Progenitor cell of endocrine pancreas (in vitro differentiated cells): ENCODE measurements at places on chromosomes 5 and 9. TPM values are rescaled to one million over a fixed set of nuclear protein-coding genes. Genes with fewer than 3 reads are reported as not detected.
A peak's percentile ranks its signal among the peaks of the same experiment; 100 is the strongest.

ADRA1B gene
- total RNA-seq, result 0.57 and 0.71 TPM in 2 replicates

LTC4S gene
- total RNA-seq, result 5.5 and 6.9 TPM in 2 replicates

CATSPER3 gene
- total RNA-seq, result 1.3 and 1.4 TPM in 2 replicates

CER1 gene
- 0.73 TPM in 1 of 2 replicates, not detected in the other for total RNA-seq

MLANA gene
- not detected in 2 replicates for total RNA-seq

ZNF883 gene
- 14.1 and 16.5 TPM in 2 replicates for total RNA-seq

HMGCS1 gene
- total RNA-seq, result 170 and 196 TPM in 2 replicates

ARSI gene
- 0.24 TPM in 1 of 2 replicates, not detected in the other for total RNA-seq

EFNA5 gene
- 12.0 and 16.7 TPM in 2 replicates for total RNA-seq

SLC34A3 gene
- 0.26 and 0.27 TPM in 2 replicates for total RNA-seq

DNA sequence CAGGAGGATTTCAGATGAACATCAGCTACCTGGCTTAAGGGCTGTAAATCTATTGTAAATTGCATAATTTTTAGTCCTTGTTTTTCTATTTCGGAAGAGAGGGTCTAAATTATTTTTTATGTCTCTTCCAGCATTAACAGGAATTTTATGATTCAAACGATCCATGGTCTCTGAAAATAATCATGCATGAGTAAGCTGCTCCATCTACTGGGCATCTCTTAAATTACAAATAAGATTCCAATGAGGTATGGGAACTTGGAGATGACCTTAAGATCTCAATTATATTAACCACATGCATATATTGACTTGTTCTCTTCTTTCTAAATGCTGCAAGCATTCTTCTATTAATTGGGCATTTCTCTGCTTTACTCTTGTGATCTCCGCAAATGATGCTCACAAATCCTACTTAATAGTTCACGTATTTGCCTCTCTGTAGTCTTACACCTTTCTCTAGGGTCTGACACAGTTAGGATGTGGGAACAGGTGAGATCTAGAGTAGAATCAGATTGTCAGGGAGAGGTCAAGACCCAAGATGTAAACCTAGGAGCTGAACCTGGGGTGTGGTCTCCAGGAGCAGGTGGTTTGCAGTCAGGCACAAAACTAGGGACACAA is 86.9 kb downstream of the NUDT12 start:
- no peak for DNase-seq
- H3K4me3 ChIP-seq, result no peak overlapping the region
- no peaks in the 10 kb centered on the region for H3K36me3 ChIP-seq

GRCh38 chr9:37104183-37104889 is 16.0 kb upstream of the ZCCHC7 start:
- DNase-seq, result no peak
- H3K27me3 ChIP-seq, result peaks cover 6% of the 10 kb centered on the region
- no peak overlapping the region for H3K4me3 ChIP-seq

DNA sequence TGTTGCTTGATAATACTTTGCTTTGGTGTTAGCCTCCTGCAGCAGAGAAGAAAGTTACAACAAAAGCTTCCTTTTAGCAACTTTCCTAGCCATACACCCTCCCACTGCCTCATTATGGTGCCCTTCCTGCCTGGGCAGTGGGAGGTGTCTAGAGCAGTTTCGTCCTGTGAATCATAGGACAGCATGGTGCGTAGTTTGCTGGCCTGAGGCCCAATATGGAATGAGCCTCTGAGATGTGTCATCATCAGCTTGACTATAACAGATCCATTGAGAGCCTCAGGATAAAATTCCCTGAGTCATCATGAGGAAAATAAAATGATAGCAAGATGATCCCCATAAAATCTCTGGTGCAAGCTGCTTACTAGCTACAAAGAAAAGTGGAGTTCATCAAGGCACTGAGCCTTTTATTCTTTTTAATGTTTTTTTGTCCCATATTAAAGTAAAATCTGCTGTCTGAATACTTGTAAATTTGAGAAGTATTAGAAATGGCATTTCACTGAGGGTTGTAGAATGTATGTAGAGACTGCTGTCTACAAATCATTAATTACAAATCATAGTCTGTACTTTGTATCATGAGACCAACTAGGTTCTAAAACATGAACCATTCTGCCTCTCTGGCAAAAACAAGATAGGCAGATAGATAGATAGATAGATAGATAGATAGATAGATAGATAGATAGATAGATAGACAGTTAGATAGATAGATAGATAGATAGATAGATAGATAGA is 303.0 kb upstream of the PDE4D start:
- no peaks in the 10 kb centered on the region for H3K4me1 ChIP-seq
- H3K4me3 ChIP-seq, result no peak overlapping the region
- H3K27ac ChIP-seq, result no peak overlapping the region
- H3K27me3 ChIP-seq, result no peaks in the 10 kb centered on the region
- no peaks in the 10 kb centered on the region for H3K36me3 ChIP-seq

GRCh38 chr9:131397100-131397790 is 3.4 kb downstream of the PRRC2B start:
- peaks cover 56% of the 10 kb centered on the region for H3K4me1 ChIP-seq
- H3K27me3 ChIP-seq, result no peaks in the 10 kb centered on the region
- H3K36me3 ChIP-seq, result peaks cover 2% of the 10 kb centered on the region
- H3K4me3 ChIP-seq, result peak overlapping the region; percentile 95

- no peaks in the 10 kb centered on the region for H3K27me3 ChIP-seq
- H3K4me3 ChIP-seq, result no peak overlapping the region
- H3K4me1 ChIP-seq, result peaks cover 4% of the 10 kb centered on the region
- no peaks in the 10 kb centered on the region for H3K36me3 ChIP-seq
- no peak overlapping the region for H3K27ac ChIP-seq
These were observed 71.7 kb downstream of the OR2K2 start for GRCh38 chr9:111258209-111258874.

- no peaks in the 10 kb centered on the region for H3K36me3 ChIP-seq
- peaks cover 49% of the 10 kb centered on the region for H3K27me3 ChIP-seq
- no peak overlapping the region for H3K4me3 ChIP-seq
- no peaks in the 10 kb centered on the region for H3K4me1 ChIP-seq
These were observed 23.8 kb downstream of the IFNA5 start for GRCh38 chr9:21281275-21281674.

- no peak for DNase-seq
- no peak overlapping the region for H3K27ac ChIP-seq
- H3K27me3 ChIP-seq, result no peaks in the 10 kb centered on the region
- H3K4me1 ChIP-seq, result peaks cover 2% of the 10 kb centered on the region
- peaks cover 6% of the 10 kb centered on the region for H3K36me3 ChIP-seq
These were observed 65.0 kb upstream of the FBXW11 start for GRCh38 chr5:172071309-172071875.

- peaks cover 13% of the 10 kb centered on the region for H3K27me3 ChIP-seq
- DNase-seq, result no peak
- no peak overlapping the region for H3K27ac ChIP-seq
These were observed 28.0 kb upstream of the HTR4 start for GRCh38 chr5:148682058-148683026.

GRCh38 chr9:134214766-134215419 is 50.5 kb upstream of the RNU6ATAC start:
- no peaks in the 10 kb centered on the region for H3K36me3 ChIP-seq
- H3K27ac ChIP-seq, result no peak overlapping the region
- DNase-seq, result no peak

DNA sequence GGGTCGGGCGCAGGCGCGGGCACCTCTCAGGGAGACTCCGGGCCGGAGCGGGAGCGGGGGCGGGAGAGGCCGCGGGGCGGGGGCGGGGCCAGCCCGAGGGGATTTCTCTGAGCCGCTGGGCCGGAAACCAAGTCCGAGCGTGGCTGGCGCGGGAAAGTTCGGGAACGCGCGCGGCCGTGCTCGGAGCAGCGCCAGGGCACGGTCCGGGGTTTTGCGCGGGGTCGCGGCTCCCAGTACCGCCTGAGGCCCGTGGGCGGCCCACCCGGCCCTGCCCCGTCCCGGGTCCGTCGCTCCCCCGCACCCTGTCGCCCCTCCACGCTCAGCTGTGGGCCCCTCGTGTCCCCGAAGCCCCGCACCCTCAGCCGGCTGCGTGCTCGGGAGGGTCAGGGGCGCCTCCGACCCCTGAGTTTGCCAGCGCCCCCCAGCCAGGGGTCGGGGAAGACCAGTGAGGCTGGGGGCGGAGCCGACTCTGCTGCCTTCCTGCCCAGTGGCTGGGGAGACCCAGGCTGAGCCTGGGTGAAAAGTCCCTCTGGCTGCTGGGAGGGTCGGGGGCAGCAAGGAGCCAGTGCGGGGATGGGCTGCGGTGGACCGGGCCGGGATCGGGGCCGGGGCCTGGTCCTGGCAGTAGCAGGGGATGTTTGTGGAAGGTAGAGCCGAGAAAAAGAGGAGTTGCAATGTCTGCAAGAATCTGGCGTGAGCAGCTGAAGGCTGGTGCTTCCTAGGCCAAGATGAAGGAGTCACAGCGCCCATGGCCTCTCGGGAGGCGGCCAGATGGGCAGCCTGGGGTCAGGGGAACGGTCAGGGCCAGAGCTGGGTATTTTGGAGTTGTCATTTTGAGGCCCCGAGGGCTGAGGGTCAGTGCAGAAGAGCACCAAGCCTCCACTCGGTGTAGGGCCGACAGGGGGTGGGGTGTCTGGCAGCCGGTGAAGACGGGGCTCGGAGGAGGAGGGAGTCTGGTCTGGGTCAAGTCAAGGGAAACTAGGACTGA is 588 bp downstream of the TRAF2 start:
- peaks cover 7% of the 10 kb centered on the region for H3K4me1 ChIP-seq
- peak overlapping the region; percentile 79 for H3K4me3 ChIP-seq
- H3K36me3 ChIP-seq, result no peaks in the 10 kb centered on the region
- H3K27ac ChIP-seq, result peak overlapping the region; percentile 80

DNA sequence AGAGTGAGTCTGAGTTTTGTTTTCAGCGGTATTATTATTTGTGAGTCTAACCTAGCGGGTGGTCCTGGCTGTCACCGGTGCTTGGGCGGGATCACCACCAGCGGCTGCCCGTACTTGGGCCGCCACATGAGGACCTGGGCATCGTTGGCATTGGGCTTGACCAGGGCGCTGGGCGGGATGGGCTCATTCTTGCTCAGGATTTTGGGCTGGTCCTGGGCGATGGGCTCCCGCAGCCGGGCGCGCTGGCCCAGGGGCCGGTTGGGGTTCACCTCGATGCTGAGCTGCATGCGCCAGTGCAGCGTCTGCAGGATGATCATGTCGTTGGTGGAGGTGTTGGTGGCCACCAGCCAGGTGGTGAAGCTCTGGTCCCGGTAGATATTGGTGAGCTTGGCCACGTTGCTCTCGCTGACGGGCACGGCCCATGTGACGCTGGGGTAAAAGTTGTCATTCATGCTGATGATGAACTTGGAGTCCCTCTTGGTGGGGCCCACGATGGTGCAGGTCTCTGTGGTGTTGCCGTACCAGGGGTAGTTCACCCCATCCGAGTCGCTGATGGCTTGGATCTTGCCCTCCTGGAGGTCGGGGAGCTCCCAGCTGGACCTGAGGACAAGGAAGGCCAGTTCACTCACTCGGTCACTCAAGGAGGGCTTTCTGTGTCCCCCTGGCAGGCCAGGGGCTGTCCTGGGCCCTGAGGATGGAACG is 15.4 kb downstream of the FAM78A start:
- no peaks in the 10 kb centered on the region for H3K27me3 ChIP-seq
- no peak overlapping the region for H3K4me3 ChIP-seq
- H3K4me1 ChIP-seq, result no peaks in the 10 kb centered on the region
- H3K27ac ChIP-seq, result no peak overlapping the region
- H3K36me3 ChIP-seq, result peaks cover 2% of the 10 kb centered on the region

DNA sequence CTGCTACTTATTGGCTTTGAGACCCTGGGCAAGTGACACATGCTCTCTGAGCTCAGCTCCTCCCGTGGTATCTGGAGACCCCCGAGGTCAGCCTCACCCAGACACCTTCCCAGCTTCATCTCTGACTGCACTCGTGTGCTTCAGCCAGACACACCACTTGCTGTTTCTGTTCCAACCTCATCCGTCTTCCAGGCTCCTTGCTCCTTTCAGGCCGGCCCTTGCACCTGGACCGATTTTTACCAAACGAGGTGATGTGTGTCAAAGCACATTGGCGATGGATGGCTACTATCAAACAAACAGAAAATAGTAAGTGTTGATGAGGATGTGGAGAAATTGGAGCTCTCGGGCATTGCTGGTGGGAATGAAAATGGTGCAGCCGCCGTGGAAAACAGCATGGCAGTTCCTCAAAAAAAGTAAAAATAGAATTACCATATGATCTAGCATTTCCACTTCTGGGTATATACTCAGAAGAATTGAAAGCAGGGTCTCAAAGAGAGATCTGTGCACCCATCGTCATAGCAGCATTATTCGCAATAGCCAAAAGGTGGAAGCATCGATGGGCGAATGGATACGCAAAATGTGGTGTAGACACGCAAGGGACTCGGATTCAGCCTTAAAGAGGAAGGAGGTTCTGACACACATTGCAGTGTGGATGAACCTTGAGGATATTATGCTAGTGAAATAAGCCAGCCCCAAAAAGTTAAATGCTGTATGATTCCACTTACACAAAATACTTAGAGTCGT is 96.1 kb upstream of the IER5L start:
- H3K4me3 ChIP-seq, result no peak overlapping the region
- DNase-seq, result no peak
- no peaks in the 10 kb centered on the region for H3K36me3 ChIP-seq
- H3K4me1 ChIP-seq, result peaks cover 12% of the 10 kb centered on the region
- H3K27ac ChIP-seq, result peak overlapping the region; percentile 29
- peaks cover 30% of the 10 kb centered on the region for H3K27me3 ChIP-seq

DNA sequence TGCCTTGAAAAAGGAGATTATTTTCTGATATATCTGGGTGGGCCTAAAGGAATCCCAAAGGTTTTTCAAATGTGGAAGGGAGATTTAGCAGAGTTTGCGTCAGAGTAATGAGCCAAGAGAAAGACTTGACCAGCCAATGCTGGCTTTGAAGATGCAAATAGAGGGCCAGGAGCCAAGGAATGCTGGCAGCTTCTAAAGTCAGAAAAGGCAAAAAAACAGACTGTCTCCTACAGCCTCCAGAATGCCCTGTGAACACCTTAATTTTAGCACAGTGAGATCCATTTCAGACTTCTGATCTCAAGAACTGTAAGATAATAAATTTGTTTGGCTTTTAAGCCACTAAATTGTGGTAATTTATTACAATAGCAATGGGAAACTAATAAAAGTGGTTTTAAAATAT is 122.6 kb upstream of the FREM1 start:
- no peaks in the 10 kb centered on the region for H3K4me1 ChIP-seq
- H3K27ac ChIP-seq, result no peak overlapping the region
- H3K36me3 ChIP-seq, result no peaks in the 10 kb centered on the region
- DNase-seq, result no peak
- H3K4me3 ChIP-seq, result no peak overlapping the region

GRCh38 chr9:12988258-12988657 is 213.4 kb downstream of the LURAP1L start:
- H3K27ac ChIP-seq, result no peak overlapping the region
- no peaks in the 10 kb centered on the region for H3K36me3 ChIP-seq
- no peak for DNase-seq
- peaks cover 5% of the 10 kb centered on the region for H3K4me1 ChIP-seq
- no peak overlapping the region for H3K4me3 ChIP-seq

GRCh38 chr5:51573835-51574234 is 190.6 kb downstream of the ISL1 start:
- H3K27me3 ChIP-seq, result no peaks in the 10 kb centered on the region
- no peaks in the 10 kb centered on the region for H3K4me1 ChIP-seq
- no peaks in the 10 kb centered on the region for H3K36me3 ChIP-seq

GRCh38 chr5:83877911-83878706 is 157.5 kb upstream of the HAPLN1 start:
- no peaks in the 10 kb centered on the region for H3K27me3 ChIP-seq
- no peaks in the 10 kb centered on the region for H3K4me1 ChIP-seq
- no peaks in the 10 kb centered on the region for H3K36me3 ChIP-seq
